ENCODE measurements at places on chromosomes 1 and 21. TPM values are rescaled to one million over a fixed set of nuclear protein-coding genes. Genes with fewer than 3 reads are reported as not detected.

DNA sequence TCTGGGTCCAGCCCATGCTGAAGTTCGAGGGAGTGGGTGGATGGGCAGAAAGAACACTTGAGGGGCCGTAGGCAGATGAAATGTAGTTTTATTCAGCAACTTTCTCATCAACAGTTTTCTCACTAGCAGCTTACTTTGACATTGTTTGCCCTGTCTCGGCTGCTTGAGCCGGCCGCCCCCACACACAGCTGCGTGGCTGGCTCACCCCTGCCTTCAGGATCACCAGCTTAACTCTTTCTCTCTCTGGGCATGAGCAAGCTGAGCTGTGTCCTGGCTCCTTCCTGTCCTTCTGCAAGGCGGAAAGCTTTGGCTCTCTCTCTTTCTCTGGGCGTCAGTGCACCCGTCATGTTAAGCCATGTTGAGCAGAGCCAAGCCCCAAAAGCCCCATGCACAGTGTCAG lies 104.4 kb upstream of the GNG12 start:
- no peaks in the 10 kb centered on the region for H3K27me3 ChIP-seq
- peak; percentile 73 for DNase-seq
- H3K4me3 ChIP-seq, result no peak overlapping the region
- H3K36me3 ChIP-seq, result no peaks in the 10 kb centered on the region
- peak overlapping the region; percentile 39 for H3K27ac ChIP-seq

GRCh38 chr1:53811414-53811851 lies 26.7 kb downstream of the NDC1 start:
- H3K4me1 ChIP-seq, result peaks cover 6% of the 10 kb centered on the region
- no peak overlapping the region for H3K27ac ChIP-seq
- H3K36me3 ChIP-seq, result peaks cover 3% of the 10 kb centered on the region
- H3K27me3 ChIP-seq, result no peaks in the 10 kb centered on the region
- H3K4me3 ChIP-seq, result no peak overlapping the region

- peaks cover 2% of the 10 kb centered on the region for H3K27me3 ChIP-seq
- no peaks in the 10 kb centered on the region for H3K36me3 ChIP-seq
- no peak for DNase-seq
These were observed 44.5 kb upstream of the DISP3 start for GRCh38 chr1:11434501-11434900.

GRCh38 chr1:125086611-125087010 lies 3901.8 kb downstream of the SRGAP2C start:
- no peaks in the 10 kb centered on the region for H3K36me3 ChIP-seq
- DNase-seq, result no peak
- H3K4me3 ChIP-seq, result no peak overlapping the region
- H3K4me1 ChIP-seq, result no peaks in the 10 kb centered on the region

DNA sequence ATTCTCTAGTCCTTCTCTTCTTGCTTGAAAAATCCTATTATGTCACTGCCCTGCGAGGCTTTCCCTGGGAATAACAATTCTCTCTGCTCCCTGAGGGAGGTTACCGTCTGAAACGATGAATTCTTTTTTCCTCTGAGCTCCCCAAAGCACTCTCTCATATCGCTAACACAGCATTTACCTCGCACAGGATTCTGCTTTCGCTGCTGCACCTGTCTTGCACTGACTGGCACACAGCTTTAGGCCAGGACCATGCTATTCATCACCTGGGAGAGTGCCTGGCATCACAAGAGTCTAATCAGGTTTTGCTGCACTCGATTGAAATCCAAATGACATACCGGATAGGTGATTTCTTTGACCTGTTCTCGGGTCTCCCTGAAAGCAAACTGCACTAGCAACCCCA lies 52.8 kb upstream of the GNG4 start:
- H3K4me1 ChIP-seq, result no peaks in the 10 kb centered on the region
- H3K27me3 ChIP-seq, result no peaks in the 10 kb centered on the region
- peaks cover 2% of the 10 kb centered on the region for H3K36me3 ChIP-seq
- no peak overlapping the region for H3K4me3 ChIP-seq
- no peak for DNase-seq

DNA sequence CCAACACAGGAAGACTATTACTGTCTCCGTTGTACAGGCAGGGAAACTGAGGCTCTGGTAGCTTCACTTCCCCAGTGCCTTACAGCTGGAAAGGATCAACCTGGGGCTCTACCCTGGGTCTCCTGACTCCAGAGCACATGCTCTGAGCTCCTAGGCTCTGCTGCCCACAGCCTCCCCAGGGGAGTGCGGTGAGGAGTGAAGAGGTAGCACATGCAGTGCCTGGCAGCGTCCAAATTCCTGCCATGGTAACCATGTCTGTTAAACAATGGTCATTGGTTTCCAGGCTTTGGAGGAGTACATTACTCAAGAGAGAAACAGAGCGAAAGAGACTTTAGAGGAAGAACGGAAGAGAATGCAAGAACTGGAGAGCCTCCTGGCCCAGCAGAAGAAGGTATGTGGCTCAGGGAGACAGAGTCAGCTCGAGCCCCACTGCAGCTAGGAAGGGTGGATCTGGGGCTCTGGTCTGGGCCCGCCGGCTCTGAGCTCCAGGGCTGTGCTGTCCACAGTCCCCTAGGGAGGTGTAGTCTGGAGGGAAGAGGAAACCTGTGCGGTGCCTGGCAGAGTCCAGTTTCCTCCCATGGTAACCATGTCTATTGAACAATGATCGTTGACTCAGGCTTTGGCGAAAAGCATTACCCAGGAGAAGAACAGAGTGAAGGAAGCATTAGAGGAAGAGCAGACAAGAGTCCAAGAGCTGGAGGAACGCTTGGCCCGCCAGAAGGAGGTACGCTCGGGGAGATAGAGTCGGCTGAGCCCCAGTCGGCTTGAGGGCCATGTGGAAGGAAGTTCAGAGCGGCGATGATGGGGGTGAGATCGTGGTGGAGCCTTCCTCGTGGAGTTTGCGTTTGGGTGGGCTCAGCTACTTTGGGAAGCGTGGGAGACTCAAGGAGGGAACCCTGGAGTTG lies 64.6 kb upstream of the EFHD2 start:
- no peaks in the 10 kb centered on the region for H3K36me3 ChIP-seq
- DNase-seq, result no peak
- no peak overlapping the region for H3K4me3 ChIP-seq
- H3K4me1 ChIP-seq, result peaks cover 6% of the 10 kb centered on the region
- no peak overlapping the region for H3K27ac ChIP-seq

DNA sequence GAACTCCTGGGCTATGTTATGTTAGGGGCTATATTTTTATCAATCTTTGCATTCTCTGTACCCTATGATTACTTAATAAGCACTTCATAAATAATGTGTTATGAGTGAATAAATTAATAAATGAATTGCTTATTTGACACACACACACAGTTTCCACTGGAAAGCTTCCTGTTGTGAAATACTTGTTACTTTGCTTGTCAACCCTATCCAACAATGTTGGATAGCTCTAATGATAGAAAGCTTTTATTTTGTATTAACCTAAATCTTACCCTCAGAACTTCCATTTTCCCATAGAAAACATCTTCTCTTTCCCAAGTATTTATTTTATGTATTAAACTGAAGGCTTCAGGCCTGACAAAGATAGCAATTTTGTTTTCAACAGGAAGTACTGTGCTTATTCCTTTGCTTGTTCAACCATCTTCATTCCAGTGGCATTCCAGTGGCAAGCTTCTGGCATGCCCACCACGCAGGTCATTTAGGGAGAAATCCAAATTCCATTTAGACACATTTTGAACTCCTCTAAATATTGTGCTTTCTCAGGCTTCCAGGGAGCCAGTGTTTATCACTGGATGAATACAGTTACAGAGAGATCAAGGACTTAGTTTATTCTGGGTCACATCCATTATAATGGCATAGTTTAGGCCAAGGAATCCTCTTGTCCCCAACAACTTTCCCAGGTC lies 134.4 kb downstream of the TGFB2 start:
- no peak overlapping the region for H3K4me3 ChIP-seq
- H3K36me3 ChIP-seq, result no peaks in the 10 kb centered on the region
- H3K4me1 ChIP-seq, result peaks cover 18% of the 10 kb centered on the region
- H3K27ac ChIP-seq, result peak overlapping the region; percentile 78
- no peaks in the 10 kb centered on the region for H3K27me3 ChIP-seq

DNA sequence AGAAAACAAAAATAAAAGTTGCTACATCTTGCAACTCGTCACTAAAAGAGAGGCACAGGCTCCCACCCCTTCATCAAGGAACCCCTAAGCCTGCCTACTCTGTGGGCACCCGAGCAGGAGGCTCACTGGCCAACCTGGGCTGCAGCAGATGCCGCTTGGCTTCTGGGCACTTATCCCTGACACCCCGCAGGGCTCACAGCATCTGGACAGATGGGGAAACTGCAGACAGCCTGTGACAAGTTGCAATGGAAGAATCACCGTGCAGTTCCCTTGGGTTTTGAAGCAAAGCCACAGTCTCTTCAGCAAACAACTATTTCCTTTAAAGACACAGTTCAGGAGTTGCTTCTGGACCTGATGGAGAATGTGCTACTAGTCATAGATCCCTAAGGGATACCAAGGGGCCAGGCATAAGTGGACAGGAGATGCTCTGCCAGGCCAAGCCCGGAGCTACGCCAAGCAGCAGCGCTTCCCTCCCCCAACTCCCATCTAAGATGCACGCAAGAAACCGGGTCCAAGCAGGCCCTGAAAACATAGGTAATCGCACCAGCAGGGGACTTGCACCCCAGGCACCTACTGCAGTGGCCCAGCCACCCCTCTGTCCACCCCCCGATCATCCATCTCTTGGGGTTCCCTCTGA lies 170.6 kb downstream of the NPHP4 start:
- no peak overlapping the region for H3K27ac ChIP-seq
- H3K4me3 ChIP-seq, result no peak overlapping the region
- no peak for DNase-seq
- H3K36me3 ChIP-seq, result no peaks in the 10 kb centered on the region
- no peaks in the 10 kb centered on the region for H3K27me3 ChIP-seq

- H3K27me3 ChIP-seq, result no peaks in the 10 kb centered on the region
- H3K27ac ChIP-seq, result no peak overlapping the region
- no peaks in the 10 kb centered on the region for H3K36me3 ChIP-seq
- H3K4me3 ChIP-seq, result no peak overlapping the region
- DNase-seq, result no peak
These were observed 65.0 kb upstream of the SLC22A15 start for GRCh38 chr1:115911294-115911693.

DNA sequence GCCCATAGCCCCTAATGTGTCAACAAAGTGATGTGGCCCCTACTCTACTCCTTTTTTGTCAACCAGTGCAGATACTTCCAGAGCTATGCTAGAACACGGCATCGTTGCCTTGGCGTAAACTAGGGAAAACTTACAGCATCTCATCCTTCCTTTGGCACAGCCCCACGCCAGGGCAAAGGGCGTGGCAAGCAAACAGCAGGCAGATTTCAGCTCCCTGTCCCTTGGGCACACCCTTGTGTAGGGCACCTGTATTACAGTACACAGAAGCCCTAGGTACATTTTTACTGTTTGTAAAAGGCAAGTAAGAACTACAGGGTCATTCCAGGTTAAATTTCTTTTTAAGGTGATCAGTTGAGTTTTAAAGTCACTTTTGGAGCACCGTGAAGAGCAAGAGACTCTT lies 29.3 kb downstream of the PRDX6 start:
- no peak for DNase-seq
- no peak overlapping the region for H3K27ac ChIP-seq
- no peak overlapping the region for H3K4me3 ChIP-seq

DNA sequence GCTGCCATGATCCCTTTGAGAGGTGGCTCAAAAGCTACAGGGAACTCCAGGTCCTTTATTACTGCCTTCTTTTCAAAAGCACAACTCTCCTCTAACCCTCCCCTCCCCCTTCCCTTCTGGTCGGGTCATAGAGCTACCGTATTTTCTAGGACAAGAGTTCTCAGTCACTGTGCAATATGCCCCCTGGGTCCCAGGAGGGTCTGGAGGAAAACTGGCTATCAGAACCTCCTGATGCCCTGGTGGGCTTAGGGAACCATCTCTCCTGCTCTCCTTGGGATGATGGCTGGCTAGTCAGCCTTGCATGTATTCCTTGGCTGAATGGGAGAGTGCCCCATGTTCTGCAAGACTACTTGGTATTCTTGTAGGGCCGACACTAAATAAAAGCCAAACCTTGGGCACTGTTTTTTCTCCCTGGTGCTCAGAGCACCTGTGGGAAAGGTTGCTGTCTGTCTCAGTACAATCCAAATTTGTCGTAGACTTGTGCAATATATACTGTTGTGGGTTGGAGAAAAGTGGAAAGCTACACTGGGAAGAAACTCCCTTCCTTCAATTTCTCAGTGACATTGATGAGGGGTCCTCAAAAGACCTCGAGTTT lies 3.1 kb downstream of the BTG2 start:
- no peak overlapping the region for H3K4me3 ChIP-seq
- no peak for DNase-seq
- H3K27ac ChIP-seq, result no peak overlapping the region

DNA sequence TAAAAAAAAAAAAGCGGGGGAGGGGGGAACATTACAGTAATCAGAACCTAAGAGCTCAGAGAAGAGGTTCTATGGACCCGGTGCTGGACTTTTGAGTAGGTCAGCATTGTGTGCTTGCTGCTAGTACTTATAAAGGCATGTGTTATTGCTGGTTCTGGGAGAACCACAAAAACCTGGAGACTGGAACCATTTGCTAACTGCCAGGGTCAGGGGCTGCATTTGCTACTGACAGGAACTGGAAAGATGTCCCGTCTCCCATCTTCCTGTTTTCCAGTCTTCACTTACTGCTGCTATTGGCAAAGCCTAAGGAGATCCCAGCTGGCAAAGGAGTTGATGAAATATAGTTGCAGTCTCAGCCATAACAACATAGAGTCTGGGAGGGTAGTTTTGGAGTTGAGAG lies 4.3 kb downstream of the RNF2 start:
- peaks cover 2% of the 10 kb centered on the region for H3K36me3 ChIP-seq
- H3K27ac ChIP-seq, result no peak overlapping the region
- no peak overlapping the region for H3K4me3 ChIP-seq

DNA sequence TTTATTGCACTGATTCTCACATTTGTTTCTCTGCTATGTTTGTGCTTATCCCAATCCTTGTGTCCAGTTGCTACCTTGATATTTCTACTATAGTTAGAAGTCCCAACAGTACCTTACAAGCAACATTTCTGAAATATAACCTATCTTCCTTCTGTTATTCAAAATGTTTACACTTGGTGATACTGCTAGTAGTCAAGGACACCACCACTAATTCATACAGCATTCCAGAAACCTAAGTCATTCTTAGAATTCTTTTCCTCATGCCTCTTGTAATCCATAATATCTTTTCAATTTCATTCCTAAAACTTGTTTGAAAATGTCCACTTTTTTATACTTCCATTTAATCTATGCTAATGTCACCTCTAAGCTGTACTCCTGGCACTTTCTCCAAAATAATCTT lies 2132.1 kb downstream of the NCAM2 start:
- H3K4me3 ChIP-seq, result no peak overlapping the region
- H3K4me1 ChIP-seq, result no peaks in the 10 kb centered on the region
- DNase-seq, result no peak
- H3K27me3 ChIP-seq, result no peaks in the 10 kb centered on the region

GRCh38 chr1:53557830-53558738 lies 98.9 kb downstream of the DMRTB1 start:
- no peaks in the 10 kb centered on the region for H3K27me3 ChIP-seq
- no peak overlapping the region for H3K27ac ChIP-seq
- DNase-seq, result no peak
- peaks cover 2% of the 10 kb centered on the region for H3K36me3 ChIP-seq

SV2A gene
- total RNA-seq, result 16.4 TPM

OSCP1 gene
- total RNA-seq, result 9.4 TPM

CENPL gene
- 21.9 TPM for total RNA-seq

TTC39A gene
- 0.72 TPM for total RNA-seq

TRIM45 gene
- 1.7 TPM for total RNA-seq

DNALI1 gene
- total RNA-seq, result 9.1 TPM

TMCC2 gene
- 2.0 TPM for total RNA-seq

CELA3B gene
- total RNA-seq, result not detected

DIO1 gene
- not detected for total RNA-seq

CCT3 gene
- 637 TPM for total RNA-seq
